T-helper 1 cell (primary cell): ENCODE measurements at places on chromosomes 7 and 10.

DNA sequence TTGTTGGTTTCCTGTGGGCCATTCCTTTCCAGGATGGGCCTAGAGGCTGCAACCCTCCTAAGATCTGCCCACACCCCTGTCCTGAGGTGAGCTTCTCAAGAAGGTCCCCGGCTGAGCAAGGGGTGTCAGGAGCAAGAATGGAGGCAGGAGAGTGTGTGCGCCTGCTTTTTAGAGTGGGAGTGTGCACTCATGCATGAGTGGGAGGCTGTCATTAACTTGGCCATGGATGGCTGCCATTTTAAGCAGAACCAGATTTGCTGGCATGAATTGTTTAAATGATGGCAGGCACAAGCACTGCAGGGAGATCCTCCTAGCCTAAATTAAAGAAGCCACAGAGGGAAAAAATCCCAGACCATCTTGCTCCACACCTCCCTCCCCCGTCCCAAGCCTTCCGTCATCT is 2.9 kb upstream of the SGPL1 start:
- no peak for DNase-seq

GRCh38 chr10:11678074-11678793 is 63.9 kb upstream of the ECHDC3 start:
- DNase-seq = no peak

DNA sequence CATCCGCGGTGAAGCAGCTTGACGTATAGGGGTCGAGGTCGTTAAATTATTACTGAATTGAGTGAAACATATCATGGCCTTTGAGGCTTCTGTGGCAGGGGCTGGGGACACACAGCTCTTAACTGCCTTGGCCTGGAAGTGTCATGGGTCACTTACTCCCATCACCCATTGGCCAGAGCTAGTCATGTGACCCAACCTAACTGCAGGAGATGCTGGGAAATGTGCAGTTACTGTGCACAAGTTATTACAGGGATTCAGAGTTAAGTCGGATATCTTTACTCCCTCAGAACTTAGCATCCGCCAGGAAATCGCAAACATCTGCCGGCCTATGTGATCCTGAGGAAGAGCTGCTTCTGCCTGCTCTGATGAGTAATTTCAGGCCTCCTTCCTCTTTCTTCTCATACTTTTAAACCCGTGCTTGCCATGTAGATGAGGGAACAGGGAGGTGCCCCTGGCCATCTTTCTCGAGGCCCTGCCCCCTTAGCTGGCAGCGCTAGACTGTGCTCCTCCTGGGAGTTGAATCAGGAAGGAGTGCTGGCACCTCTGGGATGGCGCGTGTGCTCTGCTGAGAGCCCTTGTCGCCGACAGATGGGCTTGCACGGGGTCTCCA is 203.6 kb downstream of the TCF7L2 start:
- no peak for DNase-seq

GRCh38 chr7:71843676-71844075 is 568.5 kb downstream of the CALN1 start:
- DNase-seq = no peak

DNA sequence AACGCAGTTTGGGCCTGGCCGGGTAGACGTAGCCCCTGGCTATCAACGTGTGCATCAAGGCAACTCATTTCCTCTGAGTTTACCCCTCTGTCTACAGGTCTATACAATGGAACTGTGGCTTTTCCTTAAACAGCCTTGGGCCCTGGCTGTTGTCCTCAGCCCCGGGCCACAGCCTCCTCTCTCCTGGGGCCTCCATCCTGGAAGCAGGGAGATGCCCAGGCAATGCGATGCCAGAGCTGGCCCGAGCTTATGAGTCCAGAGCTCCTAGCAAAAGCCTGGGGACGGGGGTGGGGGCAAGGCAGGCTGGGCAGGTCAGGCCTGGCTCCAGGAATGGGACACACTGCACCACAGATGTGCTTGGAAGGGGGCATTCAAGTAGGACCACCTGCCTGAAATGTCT is 89.6 kb upstream of the SMNDC1 start:
- DNase-seq = no peak

DNA sequence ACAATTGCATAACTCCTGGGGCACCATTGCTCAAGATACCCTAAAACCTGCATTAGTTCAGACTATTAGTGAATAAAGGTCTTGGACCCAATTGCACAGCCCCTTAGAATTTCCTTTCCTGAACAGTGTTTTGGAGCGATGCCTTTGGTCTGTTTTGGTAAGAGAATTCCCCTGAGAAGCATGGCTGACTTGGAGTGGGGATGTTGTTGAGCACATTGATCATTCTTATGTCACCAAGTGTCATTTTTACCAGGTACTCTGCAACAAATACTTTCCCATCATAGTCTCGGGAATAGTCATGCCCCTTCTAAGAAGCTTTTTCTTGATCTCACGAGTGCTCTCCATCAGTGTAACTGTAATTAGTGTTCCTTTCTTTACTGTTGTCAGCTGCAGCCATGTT is 229.7 kb downstream of the GFRA1 start:
- DNase-seq = no peak

DNA sequence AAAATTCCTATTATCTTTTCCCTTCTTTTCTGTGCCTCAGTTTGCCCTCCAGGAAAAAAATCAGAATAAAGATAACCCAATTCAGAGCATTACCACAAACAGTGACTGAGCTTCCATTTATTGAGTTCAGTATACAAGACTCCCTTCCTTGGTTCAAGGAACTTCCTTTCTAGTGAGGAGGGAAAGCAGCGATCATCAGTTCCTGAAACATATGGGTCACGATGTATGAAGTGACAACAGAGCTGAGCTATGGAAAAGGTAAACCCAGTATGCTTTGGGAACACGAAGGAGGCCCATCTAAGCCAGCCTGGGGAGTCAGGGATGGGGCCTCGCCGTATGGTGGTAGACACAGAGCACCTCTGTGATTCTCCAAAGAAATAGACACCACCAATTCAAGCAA is 15.8 kb downstream of the C10orf71 start:
- no peak for DNase-seq

GRCh38 chr7:36527549-36527913 is 137.9 kb downstream of the ANLN start:
- no peak for DNase-seq

DNA sequence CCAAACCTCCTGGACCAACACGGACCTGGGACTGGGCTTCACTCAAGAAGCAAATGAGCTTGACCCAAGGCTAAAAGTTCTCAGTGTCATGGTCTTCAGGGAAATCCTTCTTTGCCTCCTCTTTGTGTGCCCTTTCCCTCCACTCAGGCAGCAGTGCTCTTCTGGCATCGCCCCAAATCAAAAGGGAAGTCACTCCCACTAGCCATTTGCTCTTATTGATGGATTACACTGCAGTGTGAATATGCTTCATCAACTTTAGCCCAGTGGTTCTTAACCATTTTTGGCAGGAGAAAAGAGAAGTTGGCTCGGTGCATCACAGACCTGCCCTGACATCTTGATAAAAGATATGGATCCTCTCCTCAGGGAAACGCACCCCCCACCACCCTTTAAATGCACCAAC is 19.2 kb upstream of the IKZF1 start:
- DNase-seq = no peak

GRCh38 chr7:154843670-154844237 is 159.2 kb downstream of the PAXIP1 start:
- DNase-seq = no peak
